Stimulated activated CD4-positive, alpha-beta T cell treated with anti-CD3 and anti-CD28 coated beads, Interleukin-1b, Interleukin-23, amount 100 ng/mL, for 1 hour (primary cell): ENCODE measurements at places on chromosomes 4 and X.

- DNase-seq: no peak
Observed at GRCh38 chrX:47927212-47927611, 76.6 kb downstream of the ZNF182 start.

- no peak for DNase-seq
Observed at GRCh38 chr4:6971536-6972374, 62.1 kb downstream of the TBC1D14 start.

DNA sequence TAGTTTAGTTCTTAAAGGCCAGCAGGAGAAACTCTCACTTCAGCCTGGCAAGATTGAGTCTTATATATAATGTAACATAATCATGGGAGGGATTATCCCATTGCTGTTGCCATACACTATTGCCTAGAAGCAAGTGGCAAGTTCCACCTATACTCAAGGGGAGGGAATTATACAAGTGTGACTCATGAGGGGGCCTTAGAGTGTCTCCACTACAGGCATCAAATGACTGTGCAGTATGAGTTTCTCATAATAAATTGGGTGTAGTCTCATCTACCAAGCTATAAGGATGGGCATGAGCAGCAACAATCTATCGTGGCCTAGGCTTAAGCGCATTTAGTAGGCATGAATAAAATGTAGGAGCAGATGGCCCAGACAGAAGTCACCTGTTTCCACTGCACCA lies 89.1 kb upstream of the C1GALT1C1 start:
- no peak for DNase-seq

DNA sequence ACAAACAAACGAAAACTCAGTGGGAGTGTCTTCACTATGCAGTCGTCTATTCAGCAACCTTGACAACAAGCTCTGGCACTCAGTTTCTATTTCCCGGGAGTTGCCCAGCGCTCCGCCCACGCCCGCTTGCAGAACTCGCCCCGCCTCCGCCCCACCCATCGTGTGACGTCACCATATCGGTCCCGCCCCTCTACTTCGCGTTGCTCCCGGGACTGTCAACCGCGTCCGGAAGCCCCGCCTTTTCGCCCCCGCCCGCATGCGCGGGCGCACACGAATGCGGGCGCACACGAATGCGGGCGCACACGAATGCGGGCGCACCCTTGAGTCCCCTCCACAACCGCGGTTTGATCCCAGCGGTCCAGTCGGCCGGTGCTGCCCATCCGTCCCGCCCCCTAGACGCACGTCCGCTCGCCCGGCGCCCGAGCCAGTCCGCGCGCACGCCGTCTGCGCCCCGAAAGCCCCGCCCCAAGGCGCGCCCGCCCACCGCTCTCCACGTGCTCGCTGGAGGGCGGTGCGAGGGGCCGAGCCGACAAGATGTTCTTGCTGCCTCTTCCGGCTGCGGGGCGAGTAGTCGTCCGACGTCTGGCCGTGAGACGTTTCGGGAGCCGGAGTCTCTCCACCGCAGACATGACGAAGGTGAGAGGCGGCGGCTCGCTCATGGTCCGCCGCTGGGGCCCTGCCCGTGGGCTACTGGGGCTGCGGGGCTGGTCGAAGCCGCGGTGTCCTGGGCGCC lies at the start of gene LAP3:
Gene LAP3 (plus strand): TSS at position 267 of the 733 bp plus-strand sequence. CDS start 268 bp downstream, at position 535.
- peak; percentile 98 for DNase-seq

GRCh38 chr4:23822181-23822580 lies 67.7 kb downstream of the PPARGC1A start:
- no peak for DNase-seq
